ENCODE measurements at places on chromosomes 6 and 20.

DNA sequence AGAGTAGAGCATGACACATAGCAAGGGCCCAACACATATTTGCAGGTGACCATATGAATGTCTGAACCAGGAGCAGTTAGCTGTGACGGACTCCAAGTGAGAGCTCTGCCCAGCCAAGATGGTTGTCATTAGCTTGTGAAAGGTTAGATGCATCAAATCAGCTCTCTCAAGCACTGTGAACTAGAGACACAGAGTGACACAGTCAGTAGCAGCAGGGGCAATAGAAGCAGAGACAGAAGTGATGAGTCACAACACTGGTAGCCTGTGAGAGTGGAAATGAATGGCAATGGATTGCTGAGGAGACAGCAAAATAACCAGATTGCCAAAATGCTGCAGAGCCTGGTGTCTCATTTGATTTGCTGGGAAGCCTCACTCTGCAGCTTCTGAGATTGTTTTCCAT is 558.9 kb downstream of the PKHD1 start:
- peak; percentile 72 for DNase-seq

DNA sequence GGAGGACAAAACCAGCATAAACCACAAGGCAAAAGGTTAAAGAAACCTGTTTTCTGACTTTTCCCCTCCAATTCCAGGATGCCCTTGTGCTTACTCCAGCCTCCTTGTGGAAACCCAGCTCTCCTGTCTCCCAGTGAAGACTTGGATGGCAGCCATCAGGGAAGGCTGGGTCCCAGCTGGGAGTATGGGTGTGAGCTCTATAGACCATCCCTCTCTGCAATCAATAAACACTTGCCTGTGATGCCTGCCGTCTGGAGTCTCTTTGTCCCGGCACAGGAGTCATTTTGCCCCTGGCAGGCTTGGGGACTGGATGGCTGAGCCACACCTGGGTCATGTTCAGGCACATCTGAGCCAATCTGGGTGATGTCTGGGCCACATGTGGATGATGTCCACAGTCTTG is 26.6 kb downstream of the BPIFB1 start:
- no peak for DNase-seq

GRCh38 chr6:13834790-13835189 is 20.4 kb upstream of the MCUR1 start:
- no peak for DNase-seq

- no peak for DNase-seq
These were observed 199.9 kb downstream of the CDH4 start for GRCh38 chr20:61451953-61452352.

DNA sequence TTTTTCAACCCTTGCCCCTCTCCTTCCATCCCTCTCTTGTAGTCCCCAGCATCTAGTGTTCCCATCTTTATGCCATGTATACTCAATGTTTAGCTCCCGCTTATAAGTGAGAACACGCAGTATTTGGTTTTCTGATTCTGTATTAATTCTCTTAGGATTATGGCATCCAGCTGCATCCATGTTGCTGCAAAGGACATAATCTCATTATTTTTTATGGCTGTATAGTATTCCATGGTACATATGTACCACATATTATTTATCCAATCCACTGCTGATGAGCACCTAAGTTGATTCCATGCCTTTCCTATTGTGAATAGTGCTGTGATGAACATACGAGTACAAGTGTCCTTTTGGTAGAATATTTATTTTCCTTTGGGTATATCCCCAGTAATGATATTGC is 66.8 kb downstream of the UNC5CL start:
- no peak for DNase-seq

DNA sequence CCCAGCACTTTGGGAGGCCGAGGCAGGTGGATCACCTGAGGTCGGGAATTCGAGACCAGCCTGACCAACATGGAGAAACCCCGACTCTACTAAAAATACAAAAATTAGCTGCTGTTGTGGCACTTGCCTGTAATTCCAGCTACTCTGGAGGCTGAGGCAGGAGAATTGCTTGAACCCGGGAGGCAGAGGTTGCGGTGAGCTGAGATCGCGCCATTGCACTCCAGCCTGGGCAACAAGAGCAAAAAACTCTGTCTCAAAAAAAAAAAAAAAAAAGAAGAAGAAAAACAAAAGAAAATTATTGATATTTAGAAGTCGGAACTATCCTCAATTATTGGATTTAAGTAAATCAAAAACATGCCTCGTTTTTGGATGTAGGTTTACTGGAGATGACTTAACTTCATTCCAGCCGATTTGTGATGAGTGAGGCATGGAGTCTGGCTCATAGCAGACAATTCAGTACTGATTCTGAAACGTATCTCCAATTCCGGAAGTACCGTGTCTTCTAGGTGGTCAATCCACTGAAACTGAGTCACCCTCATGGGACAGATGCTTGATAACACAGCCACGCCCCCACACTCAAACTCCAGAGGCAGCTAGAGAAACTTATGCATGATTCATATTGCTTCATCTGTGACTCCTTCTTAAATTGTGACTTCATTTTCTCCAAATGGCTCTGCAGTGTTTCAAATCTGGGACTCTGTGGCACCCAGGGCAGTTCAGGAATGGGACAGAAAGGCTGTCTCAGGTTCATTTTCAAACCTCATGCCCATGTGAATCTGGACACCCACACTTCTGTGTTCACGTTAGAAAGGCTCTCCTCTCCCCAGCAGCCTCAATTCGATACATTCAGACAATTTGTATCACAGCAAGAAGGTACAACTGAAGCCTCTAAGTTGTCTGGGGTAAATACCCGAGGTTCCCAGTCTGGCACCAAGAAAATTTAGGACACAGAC is 110.4 kb upstream of the ARMC2 start:
- DNase-seq, result peak; percentile 94

GRCh38 chr20:61354901-61355495 is 102.9 kb downstream of the CDH4 start:
- DNase-seq, result peak; percentile 22

GRCh38 chr6:70133246-70133645 is 169.6 kb downstream of the COL9A1 start:
- no peak for DNase-seq

GRCh38 chr6:85115876-85116275 is 334.0 kb upstream of the NT5E start:
- DNase-seq, result no peak

DNA sequence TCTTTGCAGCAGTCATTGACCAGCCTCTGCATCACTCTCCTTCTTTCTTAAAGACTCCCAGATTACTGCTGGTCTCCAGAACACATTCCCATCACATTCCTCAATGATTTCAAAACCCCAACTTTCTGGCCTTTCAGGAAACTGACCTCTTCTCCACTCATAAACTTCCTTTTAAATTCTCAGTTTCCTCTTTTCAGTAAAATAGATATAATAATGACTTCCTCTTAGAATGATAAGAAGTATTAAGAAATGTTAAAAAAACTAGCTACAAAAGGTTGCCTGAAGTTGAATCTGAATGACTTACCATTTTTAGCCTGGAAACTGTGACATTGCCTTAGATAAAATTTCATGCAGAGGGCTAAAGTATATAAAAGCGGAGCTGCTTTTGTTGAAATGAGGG is 239.3 kb downstream of the OGFRL1 start:
- DNase-seq, result no peak

- no peak for DNase-seq
These were observed 16.5 kb upstream of the NTSR1 start for GRCh38 chr20:62692176-62692575.

- DNase-seq, result no peak
These were observed 50.4 kb downstream of the CDH22 start for GRCh38 chr20:46257887-46258286.

- DNase-seq, result peak; percentile 39
These were observed 115.9 kb upstream of the BMP2 start for GRCh38 chr20:6651561-6651960.

- no peak for DNase-seq
These were observed 142.1 kb upstream of the CST7 start for GRCh38 chr20:24806705-24807676.

GRCh38 chr6:145787688-145788087 is 26.9 kb downstream of the FBXO30 start:
- no peak for DNase-seq

- peak; percentile 49 for DNase-seq
These were observed 1.1 kb upstream of the TREML1 start for GRCh38 chr6:41155132-41155805.

GRCh38 chr20:8675896-8676295 is 393.0 kb upstream of the PLCB4 start:
- DNase-seq, result no peak

DNA sequence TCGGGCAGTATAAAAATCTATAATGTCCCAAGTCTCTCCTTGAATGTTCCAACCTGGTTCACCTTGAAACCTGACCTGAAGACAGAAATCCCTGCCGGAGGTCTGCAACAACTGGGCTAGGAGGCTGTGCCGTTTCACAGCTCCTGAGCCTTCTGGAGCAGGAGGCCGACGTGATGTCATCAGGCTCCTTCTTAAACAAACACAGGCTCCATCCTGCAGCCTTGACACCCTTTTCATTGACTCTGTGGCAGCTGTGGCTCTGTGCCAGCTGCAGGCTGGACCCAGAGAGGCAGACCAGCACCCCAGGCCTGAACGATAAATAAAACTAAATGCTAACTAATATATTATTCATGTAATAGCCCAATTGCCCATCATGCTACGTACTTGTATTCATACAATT is 483.9 kb downstream of the CD83 start:
- peak; percentile 22 for DNase-seq

GRCh38 chr20:19231359-19232035 is 19.1 kb downstream of the SLC24A3 start:
- DNase-seq, result no peak

- no peak for DNase-seq
These were observed 185.8 kb downstream of the CLIC5 start for GRCh38 chr6:45829873-45830272.

GRCh38 chr6:7998103-7998725 is 66.0 kb downstream of the BLOC1S5 start:
- no peak for DNase-seq

- DNase-seq, result peak; percentile 31
These were observed 6.0 kb downstream of the TMEM30A start for GRCh38 chr6:75278474-75279077.

GRCh38 chr6:15824811-15825210 is 162.0 kb upstream of the DTNBP1 start:
- no peak for DNase-seq

GRCh38 chr20:17885544-17885943 is 83.0 kb downstream of the SNX5 start:
- no peak for DNase-seq

DNA sequence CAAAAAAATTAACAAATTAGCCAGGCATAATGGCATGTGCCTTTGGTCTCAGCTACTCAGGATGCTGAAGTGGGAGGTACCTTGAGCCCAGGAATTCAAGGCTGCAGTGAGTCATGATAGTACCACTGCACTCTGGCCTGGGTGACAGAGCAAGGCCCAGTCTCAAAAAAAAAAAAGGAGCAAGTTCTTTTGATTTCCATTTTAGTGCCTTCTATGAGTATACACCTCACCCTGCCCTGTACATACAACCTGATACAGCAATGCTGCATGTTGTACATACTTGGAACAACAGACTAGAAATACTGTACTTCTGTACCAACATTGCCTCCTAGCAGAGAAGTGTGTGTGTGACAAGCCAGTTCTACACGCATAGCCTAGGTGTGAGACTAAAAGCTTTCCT is 97.3 kb upstream of the CARMIL1 start:
- DNase-seq, result peak; percentile 76

- no peak for DNase-seq
These were observed 431.7 kb downstream of the TFAP2A start for GRCh38 chr6:9983168-9983567.

DNA sequence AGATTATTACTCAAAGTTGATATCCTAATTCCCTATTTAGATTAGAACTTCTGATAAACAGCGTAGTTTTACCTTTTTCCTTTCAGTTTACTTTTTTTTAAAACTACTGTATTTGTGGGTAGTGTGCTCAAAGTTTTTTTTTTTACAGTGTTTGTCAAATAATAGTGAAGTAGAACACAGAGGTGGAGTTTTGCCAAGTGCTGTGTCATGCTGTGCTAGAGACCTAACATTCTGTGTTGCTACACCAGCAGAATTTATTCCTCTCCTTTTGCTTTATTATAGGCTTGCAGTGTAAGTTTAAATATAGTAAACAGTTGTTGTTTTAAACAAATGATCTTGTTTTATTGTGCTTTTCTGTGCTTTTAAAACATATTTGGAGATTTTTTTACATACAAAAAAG is 125.4 kb downstream of the HIVEP1 start:
- DNase-seq, result peak; percentile 25

DNA sequence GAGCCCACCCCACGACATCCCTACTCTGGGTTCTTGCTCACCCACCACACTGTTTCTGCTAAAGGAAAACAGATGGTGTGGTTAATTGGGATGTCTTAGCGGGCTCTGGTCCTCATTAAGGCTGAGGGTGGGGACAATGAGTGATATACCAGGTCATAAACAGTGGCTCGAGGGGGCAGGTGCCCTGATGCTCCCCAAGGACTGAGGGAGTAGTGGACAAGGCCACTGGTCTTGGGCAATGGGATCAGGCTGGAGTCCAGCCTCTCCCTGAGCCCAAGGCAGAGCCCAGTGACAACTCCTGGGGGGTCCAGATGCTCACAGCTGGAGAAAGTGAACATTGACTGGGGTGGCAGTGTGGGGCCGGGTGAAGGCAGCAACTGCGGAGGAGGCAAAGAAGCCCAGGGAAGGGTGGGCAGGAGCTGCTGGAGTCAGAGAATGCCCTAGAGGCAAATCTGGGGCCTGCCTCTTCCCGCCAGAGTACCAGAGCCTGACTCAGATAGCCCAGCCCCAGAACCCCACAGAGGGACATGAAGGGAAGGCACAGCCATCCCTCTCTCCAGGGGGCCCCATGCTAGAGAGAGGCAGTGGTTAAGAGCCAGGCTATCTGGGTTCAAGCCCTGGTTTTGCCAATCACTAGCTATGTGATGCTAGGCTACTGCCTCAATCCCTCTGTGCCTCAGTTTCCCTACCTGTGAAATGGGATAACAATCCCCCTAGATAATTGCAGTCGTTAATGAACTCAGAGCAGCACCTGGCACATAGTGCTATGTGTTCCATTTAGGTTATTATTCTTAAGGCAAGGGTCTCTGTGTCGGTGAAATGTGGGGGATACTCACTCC is 72.3 kb downstream of the MRPL14 start:
- DNase-seq, result no peak

DNA sequence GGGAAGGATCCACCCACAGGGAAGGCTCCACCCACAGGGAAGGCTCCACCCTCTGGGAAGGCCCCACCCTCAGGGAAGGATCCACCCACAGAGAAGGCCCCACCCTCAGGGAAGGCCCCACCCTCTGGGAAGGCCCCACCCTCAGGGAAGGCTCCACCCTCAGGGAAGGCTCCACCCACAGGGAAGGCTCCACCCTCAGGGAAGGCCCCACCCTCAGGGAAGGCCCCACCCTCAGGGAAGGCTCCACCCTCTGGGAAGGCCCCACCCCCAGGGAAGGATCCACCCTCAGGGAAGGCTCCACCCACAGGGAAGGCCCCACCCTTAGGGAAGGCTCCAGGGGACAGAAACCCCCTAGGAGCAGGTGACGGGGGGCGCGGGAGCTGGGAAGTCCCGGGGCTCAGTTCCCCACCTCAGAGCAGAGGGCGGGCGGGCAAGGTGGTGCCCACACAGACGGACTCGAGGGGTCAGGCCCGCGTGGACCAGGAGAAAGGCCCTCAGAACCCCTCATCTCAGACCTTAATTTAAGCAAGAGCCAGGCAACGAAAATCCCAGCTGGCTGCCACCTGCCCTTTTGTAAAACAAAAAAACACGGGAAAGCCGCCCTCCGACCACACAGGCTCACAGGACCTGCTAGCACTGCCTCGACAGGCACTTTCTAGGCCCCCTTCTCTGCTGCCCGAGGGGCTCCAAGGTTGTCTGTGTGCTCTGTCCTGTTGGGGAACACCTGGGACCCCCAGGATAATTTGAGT is 39.7 kb downstream of the KCNQ2 start:
- no peak for DNase-seq

All from kidney tubule cell (primary cell).